Spinal cord (tissue), 10 donors: ENCODE measurements at places on chromosomes 13 and 19. TPM values are rescaled to one million over a fixed set of nuclear protein-coding genes. Genes with fewer than 3 reads are reported as not detected.

The EDDM13 gene
- total RNA-seq: not detected

The NUCB1 gene
- total RNA-seq: 94.4 TPM

The SPC24 gene
- 32.9 TPM for total RNA-seq

The ZNF418 gene
- 27.4 TPM for total RNA-seq

The RPS15 gene
- 243 TPM for total RNA-seq

The SERPINE3 gene
- total RNA-seq: not detected

The PRX gene
- 51.7 TPM for total RNA-seq

The IZUMO2 gene
- not detected for total RNA-seq

- DNase-seq: peak; percentile 86
Measured at GRCh38 chr19:47239610-47240296, 8.8 kb upstream of the BBC3 start.

DNA sequence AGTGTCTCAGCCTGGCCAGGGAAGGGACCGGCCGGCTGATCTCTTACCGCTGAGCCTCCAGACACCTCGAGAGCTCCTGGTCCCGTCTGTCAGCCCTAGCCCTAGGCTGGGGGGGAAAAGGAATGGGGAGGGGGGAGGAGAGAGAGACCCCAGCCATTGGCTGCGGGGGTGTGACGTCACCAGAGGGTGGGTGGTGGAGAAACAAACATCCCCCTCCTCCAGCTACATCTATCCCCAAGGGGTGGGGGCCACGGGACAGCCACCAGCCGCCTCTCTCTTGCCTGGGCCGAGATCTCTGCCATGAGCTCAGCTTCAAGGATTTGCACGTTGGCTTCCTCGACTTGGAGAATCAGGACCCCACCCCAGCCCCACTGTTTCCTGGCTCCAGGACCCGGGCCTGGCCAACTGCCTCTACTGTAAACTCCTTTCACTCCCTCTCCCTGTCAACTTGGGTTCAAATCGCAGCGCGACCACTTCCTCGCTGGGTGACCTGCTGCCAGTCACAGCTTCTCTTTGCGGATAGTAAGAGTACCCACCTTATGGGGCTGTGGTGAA is at the start of gene PRX:
Gene PRX (minus strand): TSS at position 88 of the 555 bp plus-strand sequence. CDS start 5,446 bp downstream, outside the sequence.
- no peak for DNase-seq

GRCh38 chr19:14342809-14343208 is 38.4 kb upstream of the ADGRE5 start:
- DNase-seq: no peak

DNA sequence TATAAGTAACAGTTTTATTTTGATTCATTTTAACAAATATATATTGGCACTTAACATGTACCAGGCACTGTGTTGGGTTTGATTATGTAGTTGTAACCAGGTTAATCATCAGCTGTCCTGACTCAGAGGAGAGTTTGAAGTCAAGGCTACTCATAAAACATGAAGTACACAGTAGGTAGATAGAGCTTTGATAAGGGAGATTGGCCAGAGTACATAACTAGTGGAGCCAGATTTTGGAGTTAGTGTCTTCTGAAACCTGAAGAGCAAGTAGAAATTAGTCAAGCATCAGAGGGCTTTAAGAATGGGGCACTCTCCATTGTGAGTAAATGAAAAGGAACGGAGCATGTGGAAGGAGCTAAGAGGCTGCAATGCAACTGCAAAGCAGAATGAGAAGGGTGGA is 333.9 kb downstream of the RFC3 start:
- DNase-seq: no peak

DNA sequence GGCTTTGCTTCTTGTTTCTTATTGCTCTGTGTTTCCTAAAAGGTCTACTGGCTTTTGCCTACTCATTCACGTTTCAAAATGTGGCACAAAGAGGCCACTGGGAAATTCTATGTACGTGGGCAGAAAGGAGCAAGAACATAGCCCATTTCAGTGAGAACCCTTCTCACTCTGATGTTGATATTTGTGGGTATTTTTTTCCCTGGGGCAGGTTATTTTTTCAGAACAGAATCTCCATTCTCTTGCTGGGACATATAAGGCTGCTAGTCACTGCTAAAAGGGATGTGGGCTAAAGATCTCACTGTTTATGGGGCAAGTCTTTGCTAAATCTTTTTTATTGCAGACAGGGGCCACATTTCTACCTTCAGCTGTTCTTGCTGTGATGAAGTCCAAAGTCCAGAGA is 27.1 kb downstream of the EDNRB start:
- DNase-seq: no peak

- DNase-seq: no peak
Measured at GRCh38 chr19:15318241-15318691, 14.1 kb downstream of the BRD4 start.

DNA sequence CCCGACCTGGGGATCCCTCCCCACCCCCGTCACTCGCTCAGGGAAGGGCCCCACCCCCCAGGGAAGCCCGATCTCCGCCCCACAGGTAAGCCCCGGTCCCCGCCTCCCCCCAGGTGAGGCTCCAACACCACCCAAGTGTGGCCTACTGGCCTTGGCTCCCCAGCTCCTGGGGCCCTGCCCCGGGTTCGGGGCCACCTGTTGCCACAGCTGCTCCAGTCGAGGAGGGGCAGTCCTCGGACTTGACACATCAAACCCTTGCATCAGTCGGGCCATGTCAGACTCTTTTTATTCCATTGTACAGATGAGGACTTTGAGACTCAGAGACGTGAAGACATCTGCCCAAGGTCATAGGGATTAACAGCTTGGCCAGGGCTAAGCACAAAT is 512 bp downstream of the CC2D1A start:
- peak; percentile 14 for DNase-seq

- peak; percentile 63 for DNase-seq
Measured at GRCh38 chr13:87094646-87095045, 576.5 kb upstream of the SLITRK5 start.

DNA sequence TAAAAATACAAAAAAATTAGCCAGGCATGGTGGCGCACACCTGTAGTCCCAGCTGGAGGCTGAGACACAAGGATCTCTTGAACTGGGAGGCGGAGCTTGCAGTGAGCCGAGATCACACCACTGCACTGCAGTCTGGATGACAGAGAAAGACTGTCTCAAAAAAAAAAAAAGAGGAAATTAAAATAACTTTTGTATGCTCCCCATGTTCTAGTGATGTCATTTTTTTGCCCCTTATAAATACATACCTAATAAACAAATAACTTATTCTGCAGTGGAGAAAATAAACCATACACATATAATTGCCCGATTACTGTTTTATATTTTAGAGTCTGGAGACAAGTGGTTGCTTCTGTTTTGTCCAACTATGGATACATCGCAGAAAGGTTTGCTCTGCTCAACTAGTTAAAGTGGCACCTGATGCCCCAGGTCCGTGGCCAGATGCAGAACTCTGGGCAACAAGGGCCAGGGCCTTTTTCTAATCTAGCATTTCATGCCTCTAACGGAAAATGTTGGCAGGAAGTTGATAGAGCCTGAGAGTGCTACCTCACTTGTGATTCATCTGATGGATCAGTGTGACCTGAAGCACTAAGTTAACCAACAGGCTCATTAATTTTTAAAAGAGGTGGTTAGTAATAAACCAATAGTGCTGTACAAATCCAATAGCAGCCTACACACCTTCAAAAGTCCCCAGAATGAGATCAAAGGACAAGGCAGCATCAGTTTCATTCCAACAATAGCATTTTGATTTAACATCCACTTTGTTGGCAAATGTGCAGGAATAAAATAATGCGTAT is 18.8 kb downstream of the UBE2L5 start:
- DNase-seq: no peak

DNA sequence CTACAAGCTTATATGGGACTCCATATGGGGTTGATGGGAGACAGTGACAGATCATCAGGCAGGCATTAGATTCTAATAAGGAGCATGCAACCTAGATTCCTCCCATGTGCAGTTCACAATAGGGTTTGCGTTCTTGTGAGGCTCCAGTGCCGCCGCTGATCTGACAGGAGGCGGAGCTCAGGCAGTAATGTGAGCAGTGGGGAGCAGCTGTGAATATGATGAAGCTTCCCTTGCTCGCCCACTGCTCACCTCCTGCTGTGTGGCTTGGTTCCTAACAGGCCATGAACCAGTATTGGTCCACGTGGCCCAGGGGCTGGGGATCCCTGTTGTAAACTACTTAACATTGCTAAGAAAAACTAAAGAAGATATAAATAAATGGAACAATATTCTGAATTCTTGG is 378.4 kb downstream of the KCNRG start:
- DNase-seq: peak; percentile 29

DNA sequence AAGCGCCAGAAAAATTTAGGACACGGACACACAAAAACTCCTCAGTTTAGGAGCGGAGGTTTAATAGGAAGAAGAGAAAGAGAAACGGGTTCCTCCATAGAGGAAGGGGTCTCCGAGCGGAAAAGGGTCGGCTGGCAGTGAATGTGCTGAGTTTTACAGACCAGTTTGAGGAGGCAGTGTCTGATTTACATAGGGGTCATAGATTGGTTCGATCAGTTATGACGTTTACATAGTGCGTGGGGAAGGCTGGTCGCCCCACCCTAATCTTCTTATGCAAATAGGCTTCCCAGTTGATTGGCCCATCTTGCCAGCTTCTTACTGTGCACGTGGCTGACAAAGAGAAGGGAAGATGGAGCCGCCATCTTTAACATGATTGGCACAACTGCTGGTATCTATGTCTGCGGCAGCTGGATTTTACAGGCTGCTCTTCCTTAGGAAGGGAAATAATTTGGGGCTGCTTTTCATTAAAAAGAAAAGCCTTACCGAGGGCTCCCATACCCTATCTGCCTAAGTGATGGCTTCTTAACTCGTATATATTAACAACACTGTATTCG is 1.2 kb upstream of the ZNF225 start:
- peak; percentile 9 for DNase-seq

DNA sequence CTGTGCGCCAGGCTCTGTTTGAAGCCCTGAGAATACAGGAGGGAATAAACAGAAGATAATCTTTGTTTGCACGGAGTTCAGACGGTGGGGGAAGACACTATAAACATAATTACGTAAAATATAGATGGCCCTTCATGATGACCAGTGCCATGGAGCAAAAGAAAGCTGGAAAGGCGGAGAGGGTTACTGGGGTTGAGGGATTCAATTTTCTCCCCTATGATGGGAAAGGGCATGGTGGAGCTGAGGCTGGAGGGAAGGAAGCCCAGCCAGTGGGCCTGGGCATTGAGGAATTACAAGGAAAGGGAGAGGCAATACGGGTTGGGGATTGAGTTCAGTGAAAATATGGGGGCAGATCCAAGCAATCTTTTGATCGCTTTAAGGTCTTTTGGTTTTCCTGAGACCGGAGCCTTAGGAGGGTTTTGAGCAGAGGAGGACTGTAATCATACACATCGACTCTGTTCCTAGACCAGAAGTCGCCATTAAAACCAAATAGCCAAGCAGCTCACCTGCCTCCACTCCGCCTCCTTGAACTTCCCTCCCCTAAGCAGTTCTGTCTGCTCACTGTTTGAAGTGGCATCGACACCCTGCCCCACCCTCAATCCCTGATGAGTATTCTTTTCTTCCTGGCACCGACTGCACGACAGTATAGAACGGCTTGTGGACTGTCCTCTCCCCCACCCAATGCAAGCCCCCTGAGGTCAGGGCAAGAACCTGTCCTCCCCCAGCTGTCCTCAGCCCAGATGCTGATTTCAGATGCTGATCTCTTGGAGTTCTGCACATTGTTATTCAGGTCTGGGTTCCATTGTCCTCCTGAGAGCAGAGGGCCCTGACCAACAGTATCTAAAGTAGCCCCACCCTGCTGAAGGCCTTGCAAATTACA is 813 bp upstream of the ZNF296 start:
- DNase-seq: no peak

GRCh38 chr19:13986348-13986904 is 19.7 kb downstream of the RFX1 start:
- peak; percentile 69 for DNase-seq

- no peak for DNase-seq
Measured at GRCh38 chr19:29890392-29890791, 51.6 kb upstream of the URI1 start.

DNA sequence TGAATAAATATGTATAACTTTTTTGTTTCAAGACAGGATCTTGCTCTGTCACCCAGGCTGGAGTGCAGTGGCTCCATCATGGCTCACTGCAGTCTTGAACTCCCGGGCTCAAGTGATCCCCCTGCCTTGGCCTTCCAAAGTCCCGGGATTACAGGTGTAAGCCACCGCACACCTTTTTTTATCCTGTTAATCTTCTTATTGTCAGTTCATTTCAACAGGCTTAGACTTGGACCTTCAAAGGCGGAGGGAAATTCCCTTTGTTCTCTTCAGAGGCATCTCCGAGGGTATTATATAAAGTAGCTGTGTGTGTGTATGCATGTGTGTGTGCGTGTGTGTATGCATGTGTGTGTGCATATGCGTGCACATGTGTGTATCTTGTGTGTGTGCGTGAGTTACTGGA is 35.0 kb downstream of the SUGP2 start:
- DNase-seq: no peak

GRCh38 chr13:52955472-52955874 is 73.1 kb upstream of the OLFM4 start:
- DNase-seq: peak; percentile 69

GRCh38 chr13:77893066-77893465 is 25.6 kb downstream of the EDNRB start:
- no peak for DNase-seq

DNA sequence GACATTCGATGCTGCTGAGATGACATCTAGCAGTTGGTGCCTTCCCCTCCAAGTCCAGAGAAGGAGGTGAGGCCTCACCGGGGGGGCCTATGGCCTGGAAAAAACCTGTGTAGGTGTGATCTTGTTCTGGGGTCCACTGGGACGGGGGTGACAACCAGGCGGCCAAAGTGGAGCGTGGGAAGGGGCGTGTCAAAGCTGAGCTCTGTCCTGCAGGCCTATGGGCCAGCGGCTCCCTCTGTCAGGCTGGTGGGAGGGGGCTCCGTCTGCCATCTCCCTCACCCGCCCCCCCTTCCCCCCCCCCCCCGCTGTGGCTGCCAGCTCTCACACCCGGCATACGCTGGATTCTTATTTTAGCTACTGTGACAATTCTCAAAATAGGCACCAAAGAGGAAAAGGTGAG is 56.7 kb upstream of the UQCRFS1 start:
- DNase-seq: no peak

- no peak for DNase-seq
Measured at GRCh38 chr13:71454509-71454908, 412.5 kb downstream of the DACH1 start.

- no peak for DNase-seq
Measured at GRCh38 chr13:36490055-36490454, 57.8 kb downstream of the CCNA1 start.

DNA sequence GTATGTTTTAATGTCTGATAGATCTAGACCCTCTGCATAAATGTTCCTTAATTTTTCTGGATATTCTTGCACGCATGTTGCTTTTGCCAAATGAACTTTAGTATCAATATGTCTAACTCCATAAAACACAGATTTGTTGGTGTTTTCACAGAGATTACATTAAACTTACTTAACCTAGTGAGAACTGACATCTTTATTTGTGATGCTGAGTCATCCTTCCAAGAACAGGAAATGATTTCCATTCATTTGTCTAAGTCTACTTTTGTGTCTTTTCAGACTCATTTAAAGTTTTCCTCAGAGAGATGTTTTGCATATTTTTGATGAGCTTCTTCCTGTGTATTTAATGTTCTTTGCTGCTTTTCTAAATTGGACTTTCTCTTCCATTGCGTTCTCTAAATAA is 184.0 kb downstream of the SLC7A1 start:
- DNase-seq: no peak

GRCh38 chr13:93872376-93872775 is 607.1 kb downstream of the DCT start:
- no peak for DNase-seq
